ENCODE measurements at places on chromosomes 2 and 18.

DNA sequence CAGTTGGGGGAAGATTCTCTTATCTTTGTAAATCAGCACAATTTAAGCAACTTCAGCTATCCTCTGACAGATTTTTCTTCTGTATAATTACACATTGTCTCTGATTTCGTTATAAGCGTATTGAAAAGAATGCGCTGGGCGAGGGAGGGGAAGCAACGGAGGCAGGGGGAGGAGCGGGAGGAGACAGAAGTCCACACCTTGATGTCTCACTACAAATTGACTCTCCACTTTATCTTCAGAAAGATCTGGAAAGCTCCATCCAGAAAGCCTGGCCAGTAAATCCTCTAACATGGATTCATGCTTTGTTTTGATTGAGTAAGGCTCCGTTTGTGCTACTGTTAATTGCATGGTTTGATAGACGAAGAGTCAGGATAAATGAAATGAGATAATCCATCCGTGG lies 76.6 kb downstream of the SMIM21 start:
- no peaks in the 10 kb centered on the region for H3K4me1 ChIP-seq
- DNase-seq, result no peak
- no peak overlapping the region for H3K27ac ChIP-seq
- H3K36me3 ChIP-seq, result peaks cover 4% of the 10 kb centered on the region

- DNase-seq, result no peak
- H3K4me3 ChIP-seq, result no peak overlapping the region
- H3K4me1 ChIP-seq, result no peaks in the 10 kb centered on the region
- H3K36me3 ChIP-seq, result no peaks in the 10 kb centered on the region
- H3K27me3 ChIP-seq, result no peaks in the 10 kb centered on the region
These were observed 417.7 kb upstream of the GYPC start for GRCh38 chr2:126238251-126238650.

GRCh38 chr2:129765678-129766351 lies 213.7 kb upstream of the RAB6C start:
- no peak overlapping the region for H3K4me3 ChIP-seq
- H3K36me3 ChIP-seq, result no peaks in the 10 kb centered on the region
- no peaks in the 10 kb centered on the region for H3K4me1 ChIP-seq
- H3K27ac ChIP-seq, result no peak overlapping the region
- no peaks in the 10 kb centered on the region for H3K27me3 ChIP-seq

GRCh38 chr2:22626621-22627020 lies 758.4 kb upstream of the KLHL29 start:
- no peaks in the 10 kb centered on the region for H3K27me3 ChIP-seq
- H3K4me1 ChIP-seq, result no peaks in the 10 kb centered on the region
- no peaks in the 10 kb centered on the region for H3K36me3 ChIP-seq
- no peak overlapping the region for H3K4me3 ChIP-seq
- no peak for DNase-seq
- H3K27ac ChIP-seq, result no peak overlapping the region
